Natural killer cell (primary cell): ENCODE measurements at places on chromosomes 7 and 10. TPM values are rescaled to one million over a fixed set of nuclear protein-coding genes. Genes with fewer than 3 reads are reported as not detected.

The CALML5 gene
- not detected for total RNA-seq

- DNase-seq = no peak
Measured at GRCh38 chr10:128080231-128080630, 46.0 kb downstream of the MKI67 start.

The FAS gene
- total RNA-seq = 17.3 TPM

DNA sequence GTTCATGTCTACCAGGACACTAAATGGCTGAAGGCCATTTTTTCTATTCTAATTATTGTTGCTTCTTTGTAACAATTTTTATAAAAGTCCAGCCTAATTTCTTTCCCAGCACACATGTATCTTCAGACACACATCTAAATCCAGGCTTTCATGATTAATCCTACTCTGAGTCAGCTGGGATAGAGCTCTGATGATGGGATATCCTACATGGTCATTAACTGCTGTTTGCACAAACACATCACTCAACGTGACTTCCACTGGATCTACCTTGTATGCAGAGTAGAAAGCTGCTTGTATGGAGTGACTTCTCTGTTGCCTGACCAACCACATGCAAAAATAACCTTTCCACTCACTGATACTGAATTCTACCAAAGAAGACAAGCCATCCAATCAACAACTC, 260.9 kb downstream of the AHR start:
- no peak for DNase-seq

- DNase-seq = no peak
Measured at GRCh38 chr10:133134411-133135115, 25.5 kb upstream of the KNDC1 start.

- DNase-seq = peak; percentile 81
Measured at GRCh38 chr10:47340608-47341170, 7.5 kb upstream of the RBP3 start.
